Fibroblast of pulmonary artery (primary cell): ENCODE measurements at places on chromosomes 12 and 14.

- DNase-seq: no peak
These were observed 48.5 kb downstream of the NTF3 start for GRCh38 chr12:5480218-5480937.

- peak; percentile 10 for DNase-seq
These were observed 97.7 kb downstream of the PPM1A start for GRCh38 chr14:60346706-60347105.

GRCh38 chr12:14191612-14192011 is 173.9 kb upstream of the ATF7IP start:
- DNase-seq: no peak

DNA sequence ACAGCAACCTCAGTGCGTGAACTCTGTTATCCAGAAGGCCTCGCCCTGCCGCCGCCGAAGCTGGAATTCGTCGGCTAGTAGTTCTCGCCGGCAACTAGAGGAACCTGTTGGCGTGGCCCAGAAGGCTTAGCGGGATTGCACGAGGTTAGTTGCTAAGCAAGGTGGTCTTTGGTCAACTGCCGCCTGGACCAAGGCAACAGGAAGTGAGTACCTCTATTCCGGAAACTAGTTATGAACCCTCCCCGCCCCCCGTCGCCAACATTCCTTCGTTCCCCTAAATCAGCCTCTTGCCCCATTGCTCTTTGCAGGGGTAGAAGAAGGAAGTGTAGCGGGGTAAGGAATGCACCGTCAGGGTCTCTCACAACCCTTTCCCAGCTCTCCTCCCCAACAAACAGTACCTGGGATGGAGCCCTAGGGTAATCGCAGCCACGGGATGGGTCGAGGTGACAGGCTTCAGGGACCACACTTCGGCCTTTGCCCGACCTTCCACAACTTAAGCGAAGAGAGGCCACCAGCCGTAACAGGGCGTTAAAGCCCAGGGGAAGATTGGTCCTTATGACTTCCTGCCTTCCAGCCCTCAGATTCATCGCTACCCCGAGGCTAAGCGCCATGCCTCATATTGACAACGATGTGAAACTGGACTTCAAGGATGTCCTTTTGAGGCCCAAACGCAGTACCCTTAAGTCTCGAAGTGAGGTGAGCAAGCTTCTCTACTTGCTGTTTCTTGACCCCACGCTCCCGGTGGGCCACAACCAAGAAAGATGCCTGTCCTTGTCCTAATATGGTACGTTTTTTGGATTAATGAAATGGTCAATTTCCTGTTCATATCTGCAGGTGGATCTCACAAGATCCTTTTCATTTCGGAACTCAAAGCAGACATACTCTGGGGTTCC is at the start of gene GMPR2:
GMPR2 (plus strand) TSS at position 285 of the 893 bp plus-strand sequence; CDS start at position 610, 325 bp downstream.
- no peak for DNase-seq

DNA sequence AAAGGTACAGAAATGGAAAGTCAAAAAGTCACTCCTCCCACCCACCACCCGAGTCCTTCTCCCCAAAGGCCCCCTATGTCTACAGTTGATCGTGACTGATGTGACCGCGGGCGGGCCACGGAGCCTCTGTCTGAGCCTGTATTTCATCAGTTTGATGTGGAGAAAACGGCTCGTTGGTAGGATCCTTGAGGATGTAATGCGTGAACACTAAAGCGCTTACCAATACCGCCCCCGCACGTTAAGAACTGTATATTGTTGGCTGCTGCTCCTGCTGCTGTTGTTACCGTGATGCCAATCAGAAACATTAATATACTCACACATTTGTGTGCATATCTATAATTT is 24.6 kb upstream of the UBC start:
- DNase-seq: peak; percentile 92

DNA sequence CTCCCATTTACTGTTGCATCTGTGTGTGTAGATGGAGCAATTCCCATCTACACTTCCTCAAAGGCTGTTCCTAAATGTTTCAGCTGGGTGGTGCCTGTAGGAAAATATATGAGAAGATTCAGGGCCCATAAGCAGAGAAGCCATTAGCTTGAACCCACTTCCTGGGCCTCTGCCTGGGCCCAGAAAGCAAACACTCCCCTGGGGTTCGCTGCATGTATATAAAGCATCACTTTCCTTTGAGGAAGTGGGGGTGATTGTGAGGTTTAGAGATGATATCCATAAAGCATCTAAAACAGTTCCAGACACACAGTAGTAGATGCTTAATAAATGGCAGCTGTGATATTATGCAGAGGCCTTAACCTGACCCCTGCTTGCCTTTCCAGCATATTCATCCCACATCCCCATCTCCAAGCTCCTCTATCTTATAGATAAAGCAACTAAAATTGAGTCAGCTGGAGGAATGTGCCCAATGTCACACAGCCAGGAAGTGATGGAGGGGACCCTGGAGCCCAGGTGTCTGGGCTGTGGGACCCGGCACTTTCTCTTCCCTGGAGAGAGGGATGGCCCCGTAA is 280.0 kb upstream of the CRY1 start:
- DNase-seq: no peak

- DNase-seq: no peak
These were observed 36.8 kb downstream of the IL31 start for GRCh38 chr12:122137229-122137628.

DNA sequence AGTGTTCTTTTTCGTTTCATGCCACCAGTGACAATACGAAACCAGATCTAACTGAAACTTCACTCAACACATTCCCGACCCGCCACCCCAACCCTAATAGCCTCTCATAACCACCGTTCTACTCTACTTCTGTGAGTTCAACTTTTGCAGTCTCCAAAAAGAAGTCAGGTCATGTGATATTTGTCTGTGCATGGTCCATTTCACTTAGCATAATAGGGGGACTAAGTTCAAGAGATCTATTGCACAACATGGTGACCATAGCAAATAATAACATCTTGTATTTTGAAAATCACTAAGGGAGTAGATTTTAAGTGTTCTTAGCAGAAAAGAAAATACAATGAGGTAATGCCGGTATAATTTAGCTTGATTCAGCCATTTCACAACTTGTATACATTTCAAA is 376.4 kb downstream of the DIO2 start:
- no peak for DNase-seq

DNA sequence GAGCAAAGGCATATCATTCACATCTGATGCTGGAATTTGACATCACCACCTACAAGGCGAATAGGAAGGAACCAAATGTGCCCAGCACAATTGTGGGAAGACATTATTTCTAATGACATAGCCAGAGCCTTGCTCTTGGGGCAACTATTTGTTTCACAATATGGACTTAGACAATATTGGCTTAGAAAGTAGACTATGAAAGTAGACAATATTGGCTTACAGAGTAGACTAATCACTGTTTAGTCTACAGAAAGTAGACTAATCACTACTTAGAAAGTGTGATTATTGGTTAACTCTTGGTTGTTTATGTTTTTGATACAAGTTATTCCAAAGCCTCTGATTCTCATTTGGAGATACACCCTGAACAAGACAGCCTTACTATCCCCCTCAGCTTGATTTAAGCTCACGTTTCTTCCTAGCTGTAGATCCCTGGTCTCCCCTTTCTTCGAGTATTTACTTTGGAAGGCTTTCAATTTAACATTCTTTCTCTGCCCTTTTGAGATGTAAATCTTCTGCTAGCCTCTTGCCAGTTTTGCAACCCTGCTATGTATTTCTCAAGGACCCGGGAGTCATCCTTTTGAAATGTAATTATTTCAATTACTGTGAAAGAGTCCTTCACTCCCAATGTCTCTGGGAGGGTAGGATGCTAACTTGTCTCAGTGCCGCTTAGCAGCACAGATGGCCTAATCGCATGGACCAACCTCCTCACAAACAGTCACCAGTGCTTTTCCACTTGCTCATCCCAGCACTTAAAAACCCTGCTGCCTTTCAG is 843.2 kb downstream of the GALC start:
- DNase-seq: peak; percentile 1

DNA sequence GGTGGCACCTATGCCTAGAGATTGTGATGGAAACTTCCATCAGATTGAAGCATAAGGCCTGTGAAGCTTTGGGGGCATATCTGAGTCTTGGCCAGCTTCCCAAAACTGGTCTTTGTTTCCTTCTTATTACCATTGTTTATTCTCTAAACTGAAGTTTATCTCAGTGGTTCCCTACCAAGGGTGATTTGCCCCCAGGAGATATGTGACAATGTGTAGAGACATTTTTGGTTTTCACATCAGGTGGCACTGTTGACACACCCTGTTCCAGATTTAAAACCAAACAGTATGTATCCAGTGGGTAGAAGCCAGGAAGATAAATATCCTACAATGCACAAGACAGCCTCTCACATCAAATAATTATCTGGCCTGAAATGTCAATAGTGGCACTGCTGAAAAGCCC is 22.1 kb downstream of the RASSF9 start:
- no peak for DNase-seq

DNA sequence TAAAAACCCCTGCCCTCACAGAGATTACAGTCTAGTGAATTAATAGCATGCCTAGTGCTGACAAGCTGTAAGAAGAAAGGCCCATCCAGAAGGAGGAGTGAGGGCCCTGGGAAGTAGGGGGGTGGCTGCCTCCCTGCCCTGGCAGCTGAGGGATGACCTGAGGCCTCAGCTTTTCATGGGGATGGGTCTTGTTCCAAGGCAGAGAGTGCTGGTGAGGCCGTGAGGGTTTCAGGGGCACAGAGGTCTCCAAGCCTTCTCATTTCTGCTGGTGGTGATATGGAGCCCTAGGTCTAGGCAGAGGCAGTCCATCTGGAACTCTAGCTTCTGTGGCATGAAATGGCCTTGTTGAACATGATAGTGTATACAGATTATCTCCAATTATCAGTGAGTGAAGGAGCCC is 114.4 kb downstream of the ZFP36L1 start:
- no peak for DNase-seq

GRCh38 chr12:79567175-79567563 is 123.6 kb downstream of the PAWR start:
- DNase-seq: no peak

DNA sequence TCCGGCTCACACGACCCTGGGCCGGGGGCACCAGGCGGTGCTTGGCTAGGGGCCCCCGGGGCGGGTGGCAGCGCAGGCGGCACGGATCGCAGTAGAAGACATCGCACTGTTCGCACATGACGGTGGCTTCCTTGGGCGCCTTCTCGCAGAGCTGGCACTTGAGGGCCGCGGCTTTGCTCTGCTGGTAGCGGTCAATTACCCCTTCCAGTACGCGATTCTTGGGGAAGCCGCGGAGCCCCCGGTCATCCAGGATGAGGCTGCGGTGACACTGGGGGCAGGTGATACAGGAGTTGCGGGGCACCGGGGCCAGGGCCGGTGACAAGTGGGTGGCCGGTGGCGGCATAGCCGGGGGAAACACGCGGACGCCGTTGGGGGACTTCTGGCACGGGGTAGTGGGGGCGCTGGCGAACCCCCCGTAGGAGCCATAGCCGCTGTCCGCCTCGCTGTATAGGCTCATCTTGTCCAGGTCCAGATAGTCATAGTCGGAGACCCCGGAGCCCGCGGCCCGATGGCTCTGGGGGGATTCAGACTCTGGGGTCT is 553 bp downstream of the TRIM9 start:
- DNase-seq: no peak

GRCh38 chr12:95215949-95216348 is 1.3 kb downstream of the FGD6 start:
- peak; percentile 72 for DNase-seq

- DNase-seq: peak; percentile 3
These were observed 86.7 kb downstream of the CALM1 start for GRCh38 chr14:90483571-90483974.

- DNase-seq: no peak
These were observed 890.9 kb downstream of the VRK1 start for GRCh38 chr14:97687944-97688630.

DNA sequence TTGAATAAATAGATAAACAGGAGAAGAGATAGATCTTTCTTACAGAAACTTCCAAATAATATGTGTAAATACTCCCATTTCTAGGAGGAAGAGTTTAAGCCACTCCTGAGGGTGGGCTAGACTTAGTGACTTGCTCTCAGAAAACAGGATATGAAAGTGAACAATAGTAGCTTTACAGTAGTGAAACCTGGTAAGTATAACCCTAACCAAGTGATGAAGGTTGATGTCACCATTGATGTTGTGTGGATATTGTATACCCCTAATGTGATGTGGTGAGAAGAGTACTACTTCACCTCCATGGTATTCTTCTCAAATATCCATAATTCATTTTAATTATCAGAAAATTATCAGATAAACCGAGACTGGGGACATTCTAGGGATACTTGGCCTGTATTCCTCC is 20.9 kb downstream of the AKAP6 start:
- DNase-seq: no peak

GRCh38 chr12:31950088-31950487 is 9.1 kb upstream of the RESF1 start:
- DNase-seq: no peak

GRCh38 chr12:132998741-132999140 is 12.6 kb downstream of the ZNF26 start:
- DNase-seq: no peak

DNA sequence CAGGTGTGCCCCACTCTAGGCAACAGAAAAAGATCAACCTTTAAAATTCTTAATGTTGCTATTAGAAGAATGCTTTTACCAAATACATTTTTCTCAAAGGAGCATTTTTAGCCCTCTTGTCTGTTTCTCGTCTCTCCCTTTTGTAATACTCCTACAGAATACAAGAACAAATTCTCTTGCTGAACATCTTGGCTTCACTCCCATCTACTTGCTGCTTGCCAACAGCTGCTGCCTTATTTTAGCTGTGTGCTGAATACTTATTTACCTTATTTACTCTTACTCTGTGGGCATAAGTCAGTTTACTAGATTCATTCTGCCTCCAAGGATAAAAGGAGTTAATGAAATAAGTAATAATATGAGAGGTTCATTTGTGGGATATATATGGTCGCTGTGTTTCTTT is 70.8 kb downstream of the POLR3B start:
- DNase-seq: peak; percentile 80

GRCh38 chr14:103330536-103330935 is 3.5 kb upstream of the EIF5 start:
- DNase-seq: no peak

- no peak for DNase-seq
These were observed 62.0 kb downstream of the PLEKHG7 start for GRCh38 chr12:92764831-92765230.

- peak; percentile 19 for DNase-seq
These were observed 67.6 kb upstream of the GNG2 start for GRCh38 chr14:51792809-51793208.

DNA sequence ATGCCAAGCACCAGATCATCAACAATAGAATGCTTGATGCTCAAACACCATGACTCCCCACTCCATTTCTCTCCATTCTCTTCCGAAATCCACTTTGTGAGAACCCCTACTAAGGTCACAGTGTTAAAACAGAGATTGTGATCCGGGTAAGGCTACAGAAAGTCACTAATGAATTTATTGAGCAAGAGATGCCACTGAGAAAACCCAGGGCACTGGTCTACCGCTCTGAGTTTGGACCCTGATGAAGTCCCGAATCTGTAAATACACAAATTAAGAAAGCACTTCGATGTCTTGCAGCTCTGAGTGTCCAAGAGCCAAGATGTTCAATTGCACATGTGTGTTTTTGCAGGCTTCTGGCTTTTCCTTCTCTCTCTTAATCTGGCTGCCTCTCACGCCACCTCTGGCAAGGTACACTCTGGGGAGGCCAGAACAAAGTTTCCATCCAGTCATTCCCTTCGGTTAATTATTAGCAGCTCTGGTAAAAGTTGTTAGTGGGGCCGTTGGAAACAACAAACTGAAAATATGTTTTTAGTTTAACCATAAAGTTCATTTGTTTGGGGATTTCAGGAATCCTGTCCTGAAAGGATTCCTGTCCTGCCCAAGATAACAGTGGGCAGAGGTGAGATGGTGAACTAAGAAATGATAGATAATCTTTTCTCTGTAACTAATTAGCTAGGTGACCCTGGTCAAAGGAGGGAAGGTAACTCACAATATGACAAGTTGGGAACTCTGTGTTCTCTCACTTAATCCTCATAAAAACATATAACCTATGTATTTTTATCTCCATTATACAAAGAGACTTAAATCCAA is 75.4 kb downstream of the BTG1 start:
- no peak for DNase-seq
